SW 1271 (cell line): ENCODE measurements at places on chromosomes 16 and 17.

GRCh38 chr16:83137326-83137781 is 510.6 kb downstream of the CDH13 start:
- no peak for DNase-seq

- DNase-seq, result no peak
Measured at GRCh38 chr17:252456-252855, 71.0 kb upstream of the DOC2B start.

DNA sequence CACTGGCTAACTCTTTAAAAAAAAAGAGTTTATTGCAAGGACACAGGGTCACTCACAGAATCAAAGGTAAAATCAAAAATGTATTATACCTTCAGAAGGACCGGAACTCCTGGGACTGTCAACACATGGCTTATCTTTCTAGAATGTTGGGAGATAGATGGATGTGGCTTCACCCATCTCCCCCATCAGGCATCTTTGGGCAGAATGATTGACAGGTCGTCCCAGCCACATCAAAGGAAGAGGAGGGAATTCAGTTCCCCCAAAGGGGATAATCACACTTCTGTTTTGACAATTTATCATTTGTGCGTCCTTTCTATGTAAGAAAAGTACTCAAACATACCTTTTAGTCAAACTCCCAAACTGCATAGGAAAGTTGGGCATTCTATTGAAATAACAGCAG is 228.6 kb upstream of the CDH5 start:
- DNase-seq, result no peak

GRCh38 chr16:27318392-27319256 is 4.8 kb downstream of the IL4R start:
- DNase-seq, result no peak

- no peak for DNase-seq
Measured at GRCh38 chr16:12087901-12088421, 111.4 kb downstream of the SNX29 start.

GRCh38 chr17:57785022-57785421 is 39.9 kb upstream of the CCDC182 start:
- DNase-seq, result no peak

- DNase-seq, result no peak
Measured at GRCh38 chr17:9054126-9054975, 33.0 kb downstream of the NTN1 start.

GRCh38 chr17:4187076-4187475 is 44.1 kb downstream of the CYB5D2 start:
- DNase-seq, result no peak

DNA sequence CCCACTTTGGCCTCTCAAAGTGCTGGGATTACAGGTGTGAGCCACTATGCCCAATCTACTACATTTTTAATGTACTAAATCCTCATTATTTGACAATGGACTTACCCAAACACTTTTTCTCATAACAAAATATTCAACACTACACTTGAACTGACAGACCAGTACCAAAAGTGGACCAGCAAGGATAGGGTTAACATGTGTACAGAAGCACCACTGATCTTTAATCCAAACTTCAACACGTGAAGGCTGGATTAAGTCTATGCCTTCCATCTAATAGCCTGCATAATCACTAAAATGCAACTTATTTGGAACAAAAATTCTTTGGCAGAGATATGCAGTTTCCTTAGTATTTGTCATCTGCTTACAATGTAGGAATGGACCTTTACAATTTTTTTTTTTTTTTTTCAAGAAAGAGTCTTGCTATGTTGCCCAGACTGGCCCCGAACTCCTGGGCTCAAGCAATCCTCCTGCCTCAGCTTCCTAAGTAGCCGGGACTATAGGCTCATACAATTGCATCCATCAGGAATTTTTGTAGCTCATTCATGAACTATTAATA is 60.0 kb upstream of the BCAR1 start:
- no peak for DNase-seq

- DNase-seq, result no peak
Measured at GRCh38 chr17:74782571-74782970, 6.4 kb upstream of the NAT9 start.
